ENCODE measurements at places on chromosomes 13 and 19.

DNA sequence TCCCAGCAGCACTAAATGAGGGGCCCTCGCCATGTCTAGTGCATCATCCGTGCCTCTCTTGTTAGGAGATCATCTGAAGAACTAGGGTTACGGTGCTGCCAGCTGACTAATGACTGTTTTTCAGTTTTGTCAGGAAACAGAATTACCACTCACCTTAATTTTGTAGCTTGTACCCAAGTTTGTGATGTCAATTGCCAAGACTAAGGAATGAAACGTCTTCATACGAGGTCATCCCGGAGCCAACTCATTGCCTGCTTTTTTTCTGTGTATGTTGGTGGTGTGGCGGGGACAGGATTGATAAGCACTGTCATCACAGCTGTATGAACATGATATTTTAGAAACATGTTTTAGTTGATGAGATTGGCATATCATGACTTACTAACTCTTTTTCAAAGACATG, 100.6 kb downstream of the TNFRSF19 start:
- DNase-seq: no peak

- no peak for DNase-seq
These were observed 103.5 kb downstream of the DPF1 start for GRCh38 chr19:38120471-38121025.

DNA sequence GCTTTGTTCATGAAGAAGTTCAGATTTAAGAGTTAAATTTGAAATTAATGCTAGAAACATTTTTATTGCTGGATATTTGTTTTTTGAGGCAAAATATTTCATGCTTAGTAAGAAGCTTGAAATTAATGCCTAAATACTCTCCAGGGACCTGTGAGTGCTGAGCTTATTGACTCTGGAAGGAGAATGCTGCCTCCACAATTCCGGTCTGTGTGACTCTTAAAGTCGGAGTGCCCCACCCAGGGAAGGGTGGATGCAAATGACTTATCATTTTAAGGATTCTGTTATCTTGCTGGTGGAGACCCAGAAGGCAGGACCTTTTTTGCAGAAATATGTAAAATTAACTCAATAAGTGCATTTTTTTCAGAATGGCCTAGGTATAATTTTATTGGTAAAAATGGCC, 143.8 kb upstream of the RXFP2 start:
- DNase-seq: no peak

GRCh38 chr13:109447667-109448066, 338.7 kb downstream of the IRS2 start:
- no peak for DNase-seq

GRCh38 chr19:4635754-4636116, 3.6 kb upstream of the TNFAIP8L1 start:
- DNase-seq: no peak

DNA sequence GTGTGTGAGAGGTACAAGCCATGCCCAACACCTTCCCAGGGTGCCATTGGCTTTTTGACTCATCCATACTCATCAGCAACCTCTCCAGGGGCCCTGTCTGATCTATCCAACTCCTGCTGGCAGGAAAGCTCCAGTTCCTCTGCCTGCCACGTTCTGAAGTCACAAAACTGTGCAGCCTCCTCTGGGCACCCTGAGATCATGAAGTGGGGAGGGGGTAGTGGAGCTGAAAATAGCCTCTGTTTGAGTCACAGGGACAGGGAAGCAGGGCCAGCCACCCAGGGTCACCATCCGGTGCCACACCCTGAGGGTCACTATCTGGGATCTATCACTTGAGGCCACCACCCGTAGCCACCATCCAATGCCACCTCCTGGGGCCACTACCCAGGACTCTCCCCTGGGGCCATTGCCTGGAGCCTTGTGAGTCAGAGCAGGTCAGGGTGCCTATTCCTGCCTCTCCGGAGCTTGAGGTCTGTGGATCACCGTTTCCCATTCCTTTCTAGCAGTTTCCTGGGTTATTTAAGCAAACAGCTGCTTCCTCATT, 172.1 kb downstream of the NUFIP1 start:
- DNase-seq: no peak

- no peak for DNase-seq
These were observed 7.2 kb downstream of the IGFL2 start for GRCh38 chr19:46155237-46155636.

DNA sequence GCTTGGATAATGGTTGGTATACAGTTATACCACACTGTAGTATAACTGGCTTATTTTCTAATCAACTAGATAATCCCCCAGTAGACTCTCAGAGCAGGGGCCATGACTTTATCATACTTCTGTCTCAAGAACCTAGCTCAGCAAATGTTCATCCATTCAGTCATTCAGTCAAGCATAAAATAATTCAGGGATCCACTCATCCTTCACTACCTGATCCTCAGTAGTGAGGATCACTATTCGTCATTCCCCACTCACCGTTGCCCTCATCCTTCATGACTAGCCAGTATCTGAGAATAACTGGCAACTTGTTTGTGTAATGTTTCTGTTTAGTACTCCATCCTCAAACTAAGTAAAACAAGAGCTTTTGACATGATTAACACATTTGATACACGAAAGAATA, 77.6 kb downstream of the TSC22D1 start:
- DNase-seq: no peak

- DNase-seq: no peak
These were observed 70.9 kb downstream of the TNFSF11 start for GRCh38 chr13:42644841-42645240.

GRCh38 chr13:66704110-66704509, 526.0 kb downstream of the PCDH9 start:
- no peak for DNase-seq

DNA sequence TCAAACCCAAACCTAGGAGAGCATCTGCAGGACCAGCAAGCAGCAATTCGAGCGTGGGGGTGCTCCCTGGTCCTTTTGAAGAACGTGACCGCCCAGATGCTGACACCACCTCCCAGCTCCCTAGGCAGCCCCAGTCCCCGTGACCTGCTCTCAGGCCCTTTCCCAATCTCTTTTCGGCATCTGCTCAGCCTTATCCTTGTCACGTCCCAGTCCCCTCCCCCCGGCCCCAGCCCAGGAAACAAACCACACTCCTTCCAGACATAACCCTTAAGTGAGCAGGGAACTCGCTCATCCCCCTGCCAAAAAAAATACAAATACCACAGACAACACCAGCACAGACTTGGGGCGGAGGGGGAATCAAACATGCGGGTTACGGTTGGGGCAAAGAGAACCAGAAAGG, 3.3 kb downstream of the MLLT1 start:
- no peak for DNase-seq

DNA sequence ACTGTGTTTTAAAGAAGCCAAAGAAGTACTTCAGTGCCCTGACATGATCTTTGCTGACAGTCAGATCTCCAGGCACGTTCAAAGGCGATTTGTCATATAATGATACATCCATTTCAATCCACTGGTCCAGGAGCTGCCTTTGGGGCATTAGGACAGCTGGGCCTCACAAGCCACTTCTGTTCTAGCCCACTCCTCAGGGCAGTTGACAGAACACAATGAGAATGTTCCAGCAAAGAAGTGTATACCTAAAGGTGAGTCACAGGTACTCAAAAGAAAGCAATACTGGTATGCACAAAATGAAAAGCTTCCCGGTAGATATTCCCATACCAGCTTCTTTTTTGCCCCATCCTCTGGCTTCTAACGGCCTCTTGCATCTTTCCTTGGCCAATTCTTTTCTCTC, 12.5 kb upstream of the MAP3K10 start:
- DNase-seq: no peak

DNA sequence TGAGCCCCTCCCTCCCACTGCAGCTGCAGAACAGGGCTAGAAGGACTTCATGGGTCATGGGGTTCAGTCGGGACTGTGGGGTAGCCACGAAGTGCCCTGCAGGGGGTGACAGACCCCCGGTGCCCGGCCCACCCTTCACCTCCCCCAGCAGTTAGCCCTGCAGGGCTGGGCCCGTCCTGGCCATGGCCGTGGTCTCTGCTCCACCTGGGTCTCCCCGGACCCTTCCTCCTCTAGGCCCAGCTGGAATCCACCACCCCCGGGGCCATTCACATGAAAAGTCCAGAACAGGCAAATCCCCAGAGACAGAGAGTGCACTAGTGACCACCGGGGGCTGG, 17.3 kb downstream of the MKNK2 start:
- DNase-seq: no peak

- DNase-seq: no peak
These were observed 103.3 kb upstream of the HTR2A start for GRCh38 chr13:47000165-47000564.

- DNase-seq: no peak
These were observed 237.9 kb downstream of the NALCN start for GRCh38 chr13:101178406-101178805.

GRCh38 chr13:60838581-60838980, 441.6 kb downstream of the TDRD3 start:
- no peak for DNase-seq

- DNase-seq: no peak
These were observed 147.1 kb downstream of the TBC1D4 start for GRCh38 chr13:75334634-75335447.

DNA sequence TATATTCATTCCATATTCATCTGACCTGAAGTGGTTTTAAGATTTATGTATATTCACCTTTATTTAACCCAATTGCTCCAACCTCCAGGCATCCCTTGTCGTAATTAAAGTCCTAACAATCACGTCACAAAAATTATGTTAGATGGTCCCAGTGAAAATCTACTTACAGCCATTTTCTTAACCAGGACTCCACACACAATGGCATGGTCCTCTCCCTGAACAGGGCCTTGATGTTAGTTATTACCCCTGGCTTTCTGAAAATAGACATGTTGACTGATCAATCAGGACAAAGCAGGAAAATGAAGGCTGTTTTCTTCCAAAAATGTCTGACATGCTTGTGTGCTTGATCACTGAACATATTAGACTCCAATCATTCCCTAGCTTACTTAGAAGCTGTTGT, 542.7 kb upstream of the SLITRK5 start:
- no peak for DNase-seq

DNA sequence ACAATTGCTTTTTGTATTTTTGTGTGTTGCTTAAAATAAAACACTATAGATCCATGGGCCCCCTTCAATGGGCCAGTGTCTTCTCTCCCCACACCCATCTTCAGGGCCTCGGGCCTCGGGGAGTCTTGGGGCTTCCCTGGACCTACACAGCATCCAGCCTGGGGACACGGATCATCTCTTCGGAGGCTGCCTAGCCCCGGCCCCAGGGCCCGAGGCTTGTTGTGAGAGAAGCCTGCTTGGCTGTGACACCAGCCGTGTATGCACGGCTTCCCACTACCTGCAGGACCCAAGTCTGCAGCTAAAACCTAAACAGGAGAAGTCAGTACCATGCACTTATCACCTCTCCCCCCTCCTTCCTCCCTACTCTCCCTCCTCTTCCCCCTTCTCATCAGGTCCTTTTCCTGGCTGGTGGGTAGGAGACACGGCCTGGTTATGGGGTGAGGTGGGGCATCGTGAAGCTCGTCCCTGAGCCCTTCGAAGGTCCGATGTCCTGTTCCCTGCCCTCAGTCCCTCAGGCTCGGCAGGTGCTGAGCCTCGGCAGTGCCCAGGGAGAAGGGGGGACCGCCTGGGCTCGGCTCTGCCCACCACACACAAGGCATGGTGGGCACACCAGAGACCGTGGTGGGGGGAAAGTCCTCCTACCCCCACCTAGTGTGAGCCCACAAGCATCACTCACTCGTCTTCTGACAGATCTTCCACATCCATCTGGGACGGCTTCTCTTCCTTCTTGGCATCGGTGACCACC, 9.5 kb downstream of the C13orf46 start:
- DNase-seq: no peak

- no peak for DNase-seq
These were observed 37.4 kb upstream of the GATAD2A start for GRCh38 chr19:19368087-19368486.

GRCh38 chr13:62779161-62779560, 1363.5 kb upstream of the PCDH20 start:
- DNase-seq: no peak

DNA sequence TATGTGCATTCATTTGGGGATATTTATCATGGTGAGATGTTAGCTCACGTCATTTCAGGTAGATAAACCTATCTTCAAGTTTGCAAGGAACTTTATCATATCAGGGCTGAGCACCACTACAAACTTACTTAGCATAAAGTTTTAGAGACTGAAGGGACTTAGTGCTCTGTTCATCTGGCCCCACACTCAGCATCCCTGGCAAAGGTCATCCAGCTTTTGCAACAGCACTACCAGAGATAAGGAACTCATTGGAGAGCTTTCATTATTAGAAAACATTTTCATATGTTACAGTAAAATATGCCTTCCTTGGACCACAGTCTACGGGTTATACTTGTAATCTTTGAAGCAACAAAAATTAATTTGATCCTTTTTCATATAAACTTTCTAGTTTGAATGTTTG, 263.4 kb downstream of the POU4F1 start:
- no peak for DNase-seq

DNA sequence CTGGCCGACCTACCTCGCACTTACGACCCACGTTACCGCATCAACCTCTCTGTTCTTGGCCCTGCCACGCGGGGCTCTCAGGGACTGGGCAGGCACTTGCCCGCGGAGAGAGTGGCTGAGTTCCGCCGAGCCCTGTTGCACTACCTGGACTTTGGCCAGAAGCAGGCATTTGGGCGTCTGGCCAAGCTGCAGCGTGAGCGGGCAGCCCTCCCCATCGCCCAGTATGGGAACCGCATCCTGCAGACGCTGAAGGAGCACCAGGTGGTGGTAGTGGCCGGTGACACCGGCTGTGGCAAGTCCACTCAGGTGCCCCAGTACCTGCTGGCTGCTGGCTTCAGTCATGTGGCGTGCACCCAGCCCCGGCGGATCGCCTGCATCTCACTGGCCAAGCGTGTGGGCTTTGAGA, 4.2 kb downstream of the DHX34 start:
- DNase-seq: no peak

DNA sequence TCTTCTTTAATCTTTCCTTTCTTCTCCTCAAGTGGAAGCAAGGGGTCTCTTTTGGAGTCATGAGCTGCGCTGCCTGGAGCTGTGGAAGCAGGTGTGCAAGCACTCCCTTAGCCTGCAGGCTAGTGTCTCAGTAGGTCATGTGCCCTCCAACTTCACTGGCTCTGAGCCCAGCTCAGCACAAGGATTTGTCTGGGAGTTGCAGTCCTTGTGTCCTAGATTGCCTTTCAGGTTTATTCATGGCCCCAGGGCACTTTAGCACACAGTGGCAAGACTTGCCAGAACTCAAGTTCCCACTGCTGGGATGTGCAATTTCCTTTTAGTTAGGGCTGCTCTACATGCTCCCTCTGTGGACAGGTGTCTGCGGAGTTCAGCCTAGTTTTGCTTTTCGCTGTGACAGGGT, 211.7 kb downstream of the LIG4 start:
- DNase-seq: no peak

DNA sequence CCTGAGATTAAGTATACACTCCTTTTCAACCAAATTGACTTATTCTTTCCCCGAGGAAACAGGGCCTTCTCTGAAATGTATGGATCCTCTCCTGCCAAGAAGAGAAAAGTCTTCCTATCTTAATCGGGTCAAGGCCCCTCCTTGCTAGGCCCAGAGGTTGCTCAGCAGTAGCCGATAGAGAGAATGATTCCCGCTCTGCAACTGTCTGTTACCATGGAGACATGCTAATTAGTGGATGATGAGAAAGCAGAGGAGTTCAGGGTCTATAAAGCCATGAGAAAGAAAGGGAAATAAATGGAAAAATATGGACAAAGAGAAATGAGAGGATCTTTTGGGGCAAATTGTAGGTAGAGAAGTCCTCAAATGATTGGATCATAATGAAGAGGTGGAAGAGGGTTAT, 103.5 kb downstream of the POU4F1 start:
- no peak for DNase-seq

All from stimulated activated CD8-positive, alpha-beta memory T cell treated with anti-CD3 and anti-CD28 coated beads, Interleukin-7, amount 100 ng/mL, for 1 hour (primary cell).